T-helper 2 cell treated with Interferon-gamma antibody and Interleukin-4, amounts not matched to agents 5 μg/mL and 100 μg/mL, for 36 hours (primary cell): ENCODE measurements at places on chromosomes 5 and 9.

DNA sequence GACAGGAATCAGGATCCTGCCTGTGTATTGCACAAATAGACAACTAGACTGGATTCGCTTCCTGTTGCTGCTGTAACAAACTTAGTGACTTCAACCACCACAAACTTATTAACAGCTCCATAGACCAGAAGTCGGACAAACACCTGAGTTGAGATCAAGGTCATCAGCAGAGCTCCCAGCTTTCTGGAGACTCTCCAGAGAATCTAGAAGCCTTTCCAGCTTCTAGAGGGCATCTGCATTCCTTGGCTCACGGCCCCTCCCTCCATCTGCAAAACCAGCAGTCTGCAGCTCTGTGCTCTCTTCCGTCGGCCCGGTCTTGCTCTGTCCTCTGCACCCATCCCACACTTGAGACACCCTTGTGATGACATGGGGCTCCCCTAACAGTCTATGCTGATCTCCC is 99.1 kb downstream of the KCNT1 start:
- no peak for DNase-seq

GRCh38 chr9:137243626-137244485 is 2.8 kb downstream of the TUBB4B start:
- no peak for DNase-seq

GRCh38 chr5:111308951-111309350 is 84.8 kb downstream of the CAMK4 start:
- DNase-seq, result no peak

GRCh38 chr5:75044406-75044805 is 8.0 kb downstream of the GCNT4 start:
- DNase-seq, result no peak

GRCh38 chr9:9215050-9215449 is 1397.8 kb downstream of the PTPRD start:
- no peak for DNase-seq

DNA sequence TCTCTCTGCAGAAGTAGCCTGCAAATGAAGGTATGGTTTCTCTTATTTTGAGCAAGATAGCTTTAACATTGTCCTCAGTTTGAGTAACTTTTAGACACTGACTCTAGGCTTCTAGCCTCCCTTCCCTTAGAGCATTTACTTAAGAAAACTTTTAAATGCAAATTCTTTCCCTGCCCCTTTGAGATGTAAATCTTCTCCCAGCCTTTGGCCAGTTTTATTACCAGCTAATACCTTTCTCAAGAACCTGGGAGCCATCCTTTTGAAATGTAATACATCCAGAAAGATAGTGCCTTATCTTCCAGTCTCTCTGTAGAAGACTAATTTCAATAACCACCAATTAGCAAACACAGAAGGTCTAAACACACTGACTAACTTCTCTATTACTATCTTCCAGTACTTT is 688.9 kb upstream of the CDH9 start:
- DNase-seq, result no peak

DNA sequence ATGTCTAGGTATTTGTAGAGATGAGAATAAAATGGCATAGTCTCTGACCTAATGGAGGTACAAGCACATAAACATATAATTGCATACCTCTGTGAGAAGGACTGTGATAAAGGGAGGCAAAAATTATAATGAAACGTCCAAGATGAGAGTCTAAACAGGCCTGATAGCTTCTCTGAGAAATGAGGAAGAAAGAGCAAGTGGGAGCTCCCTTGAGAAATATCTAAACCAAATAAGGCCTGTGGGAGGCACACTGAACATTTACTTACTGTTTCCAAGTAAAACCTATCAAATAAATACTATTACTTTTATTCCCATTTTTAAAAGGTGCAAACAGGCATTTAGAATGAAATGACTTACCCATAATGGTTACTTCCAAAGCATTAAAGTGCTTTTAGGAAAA is 125.6 kb upstream of the PAPPA start:
- DNase-seq, result no peak

GRCh38 chr9:130779153-130779855 is 55.8 kb upstream of the ABL1 start:
- DNase-seq, result no peak

DNA sequence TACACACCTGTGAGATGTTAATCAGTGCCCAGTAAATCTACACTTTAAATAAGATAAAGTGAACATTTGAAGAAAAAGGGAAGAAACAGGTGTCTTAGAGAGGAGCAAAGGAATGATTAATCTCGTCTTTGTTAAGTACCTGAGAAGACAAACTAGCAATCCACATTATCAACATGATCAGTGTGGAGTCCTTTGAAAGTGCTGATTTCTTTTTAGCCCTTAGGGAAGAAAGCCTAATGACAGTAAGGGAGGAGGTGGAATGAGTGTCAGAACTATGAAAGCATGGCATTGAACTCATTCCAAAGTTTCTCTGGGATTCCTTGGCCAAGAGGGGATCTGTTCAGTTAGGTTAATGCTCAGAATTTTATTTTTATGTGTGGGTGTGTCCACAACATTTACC is 1109.0 kb upstream of the ACO1 start:
- DNase-seq, result no peak

DNA sequence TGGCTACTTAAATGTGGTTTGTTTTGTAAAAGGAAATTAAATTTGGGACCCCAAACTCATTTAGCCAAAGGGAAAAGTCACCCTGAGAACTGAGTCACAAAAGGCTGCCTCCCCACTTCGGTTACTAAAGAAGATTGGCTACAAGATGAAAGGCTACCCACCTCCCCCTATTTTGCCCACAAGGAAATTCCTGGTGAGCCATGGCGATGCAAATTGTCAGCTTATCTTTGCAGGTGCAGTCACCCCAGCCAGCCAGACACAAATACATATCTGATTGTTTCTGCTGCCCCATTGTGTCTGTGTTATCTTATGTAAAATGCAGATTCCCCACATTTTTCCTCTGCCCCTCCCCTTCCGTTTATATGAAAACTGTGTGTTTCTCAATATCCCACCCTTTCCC is 8.9 kb downstream of the PAEP start:
- DNase-seq, result no peak

DNA sequence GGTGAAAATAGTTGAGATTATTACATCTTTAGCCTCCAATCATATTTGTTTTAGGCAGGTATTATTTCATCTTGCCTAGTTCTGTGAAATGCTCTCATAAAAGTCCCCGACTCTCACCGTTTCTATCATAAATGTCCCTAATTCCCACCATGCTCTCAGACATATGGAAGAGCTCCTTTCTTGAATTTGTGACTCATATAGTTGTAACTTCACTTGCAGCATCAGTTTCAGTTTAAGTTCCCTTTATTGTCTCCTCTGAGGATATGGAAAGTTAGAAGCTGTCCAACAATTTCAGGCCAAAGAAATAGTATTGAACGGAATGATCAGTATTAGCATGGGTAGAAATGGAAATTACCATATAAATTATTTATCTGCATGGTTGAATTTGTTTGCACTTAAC is 187.5 kb upstream of the NR4A3 start:
- no peak for DNase-seq

DNA sequence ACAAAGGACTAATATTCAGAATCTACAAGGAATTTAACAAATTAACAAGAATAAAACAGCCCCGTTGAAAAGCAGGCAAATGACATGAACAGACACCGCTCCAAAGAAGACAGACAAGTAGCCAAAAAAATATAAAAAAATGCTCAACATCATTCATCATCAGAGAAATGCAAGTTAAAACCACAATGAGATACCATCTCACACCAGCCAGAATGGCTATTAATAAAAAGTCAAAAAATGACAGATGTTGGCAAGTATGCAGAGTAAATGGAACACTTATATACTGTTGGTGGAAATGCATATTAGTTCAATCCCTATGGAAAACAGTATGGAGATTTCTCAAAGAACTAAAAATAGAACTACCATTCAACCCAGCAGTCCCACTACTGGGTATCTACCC is 302.7 kb upstream of the RGMB start:
- no peak for DNase-seq

- no peak for DNase-seq
These were observed 1.4 kb downstream of the GPX3 start for GRCh38 chr5:151021746-151022145.

GRCh38 chr5:82150559-82150958 is 127.6 kb downstream of the RPS23 start:
- DNase-seq, result no peak

- no peak for DNase-seq
These were observed 349.2 kb upstream of the MEF2C start for GRCh38 chr5:89232139-89232603.

GRCh38 chr9:123960965-123961364 is 31.0 kb upstream of the DENND1A start:
- DNase-seq, result no peak

DNA sequence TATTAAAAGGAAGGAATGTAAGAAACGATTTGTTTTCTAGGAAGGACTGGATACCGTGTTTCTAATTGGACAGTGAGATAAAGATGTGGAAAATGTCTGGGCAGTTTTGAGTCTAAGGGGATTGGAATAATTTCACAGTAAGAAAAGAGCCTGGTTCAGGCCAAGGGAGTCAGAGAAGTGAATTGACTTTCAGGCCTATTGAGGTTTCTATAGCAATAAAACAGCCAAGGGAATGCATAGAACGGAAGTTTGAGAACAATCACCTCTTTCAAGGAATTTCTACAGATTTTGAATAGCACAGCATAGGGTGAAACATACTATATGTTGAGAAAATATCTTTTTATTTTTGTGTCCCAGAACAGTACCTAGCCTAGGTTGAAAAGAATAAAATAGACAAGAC is 271.6 kb upstream of the TRPM3 start:
- no peak for DNase-seq

GRCh38 chr5:85225388-85225787 is 840.7 kb upstream of the EDIL3 start:
- DNase-seq, result no peak

DNA sequence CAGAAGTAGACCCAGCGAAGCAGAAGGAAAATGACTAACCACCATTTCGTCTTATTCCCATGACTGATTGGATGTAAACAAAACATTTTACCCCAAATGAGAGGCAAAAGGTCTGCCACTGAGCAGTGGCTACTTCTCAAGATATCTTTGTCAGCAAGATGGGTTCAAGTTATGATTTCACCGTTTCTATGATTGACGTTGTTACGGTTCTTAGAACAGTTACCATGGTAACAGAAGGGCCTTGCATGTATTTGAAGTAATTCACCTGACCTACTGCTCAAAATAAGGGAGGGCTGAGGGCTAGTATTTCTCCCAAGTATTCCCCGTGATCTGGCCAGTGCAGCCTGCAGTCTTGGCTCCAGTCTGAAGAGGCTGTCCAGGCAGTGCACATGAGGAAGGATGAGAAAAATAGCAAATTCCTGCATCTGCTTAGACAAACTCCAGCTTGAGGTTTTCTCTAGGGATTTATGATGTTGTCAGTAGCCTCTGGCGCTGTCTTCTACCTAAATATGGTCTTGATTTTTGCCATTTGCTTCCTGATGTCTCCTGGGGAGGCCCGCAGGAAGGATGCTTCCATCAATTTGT is 372.7 kb downstream of the TMEM38B start:
- DNase-seq, result no peak

GRCh38 chr9:93309889-93310425 is 126.0 kb downstream of the WNK2 start:
- no peak for DNase-seq

GRCh38 chr5:68862560-68862959 is 231.3 kb upstream of the SLC30A5 start:
- no peak for DNase-seq

DNA sequence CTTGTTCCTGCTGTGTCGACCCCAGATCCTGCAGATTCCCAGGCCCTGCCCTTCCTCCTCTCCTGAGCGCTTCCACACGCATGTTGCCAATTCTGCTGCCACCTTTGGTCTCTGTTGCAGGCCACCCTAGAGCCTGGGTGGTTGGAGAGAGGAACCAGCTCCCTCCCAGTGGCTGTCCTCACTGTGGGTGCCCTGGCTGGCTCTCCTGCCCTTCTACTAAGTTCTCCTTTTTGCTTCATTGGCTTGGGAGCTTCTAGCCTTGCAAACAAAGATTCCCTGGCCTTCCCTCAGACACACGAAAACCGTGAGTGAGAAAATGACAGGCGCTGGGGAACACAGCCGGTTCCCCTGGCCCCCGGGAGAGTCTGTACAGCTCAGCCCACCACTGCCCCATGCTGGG is 14.2 kb upstream of the NCS1 start:
- no peak for DNase-seq

GRCh38 chr5:111933086-111933485 is 176.1 kb upstream of the NREP start:
- DNase-seq, result no peak

DNA sequence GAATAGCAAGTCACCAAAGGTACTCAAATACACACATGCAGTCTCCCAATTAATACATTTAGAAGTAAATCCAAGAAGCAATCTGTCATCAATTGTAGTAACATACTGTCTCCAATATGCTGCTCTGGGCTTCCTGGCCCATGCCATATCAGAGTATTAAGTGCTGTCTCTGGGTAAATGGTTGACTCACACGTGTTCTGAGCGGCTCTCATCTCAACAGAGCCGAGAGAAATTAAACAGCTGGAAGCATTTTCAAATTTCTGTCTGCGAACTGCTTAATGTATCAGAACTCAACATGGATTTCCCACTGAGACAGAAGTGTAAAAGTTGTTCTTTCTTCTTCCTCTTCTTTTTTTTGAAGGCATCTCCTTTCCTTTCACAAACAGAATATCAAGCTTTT is 247.3 kb upstream of the TAS2R1 start:
- DNase-seq, result no peak

- no peak for DNase-seq
These were observed 630.6 kb upstream of the SEMA6A start for GRCh38 chr5:117204926-117205869.

DNA sequence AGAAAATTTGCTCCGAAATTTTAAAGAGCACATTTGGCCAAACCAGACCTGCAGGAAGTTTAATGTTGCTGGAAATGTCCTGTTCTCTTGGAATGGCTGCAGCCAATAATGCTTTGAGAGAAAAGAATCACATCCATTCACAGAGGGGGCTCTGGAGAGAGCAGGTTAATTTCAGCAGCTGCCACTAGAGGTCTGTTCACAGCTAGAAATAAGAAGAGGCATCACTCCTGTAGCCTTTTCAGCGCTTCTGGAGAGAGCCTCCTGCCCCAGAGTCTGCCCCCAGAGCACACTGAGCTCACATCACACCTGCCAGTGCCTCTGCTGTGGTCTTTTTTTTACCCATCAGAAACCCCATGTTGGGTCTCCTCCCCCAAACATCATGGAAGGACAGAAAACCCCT is 124.8 kb upstream of the RAD23B start:
- DNase-seq, result no peak

GRCh38 chr5:58477760-58478376 is 13.4 kb upstream of the GAPT start:
- no peak for DNase-seq

GRCh38 chr9:16309469-16310271 is 560.8 kb downstream of the BNC2 start:
- no peak for DNase-seq

- no peak for DNase-seq
These were observed 891 bp downstream of the IRX4 start for GRCh38 chr5:1881731-1882336.

DNA sequence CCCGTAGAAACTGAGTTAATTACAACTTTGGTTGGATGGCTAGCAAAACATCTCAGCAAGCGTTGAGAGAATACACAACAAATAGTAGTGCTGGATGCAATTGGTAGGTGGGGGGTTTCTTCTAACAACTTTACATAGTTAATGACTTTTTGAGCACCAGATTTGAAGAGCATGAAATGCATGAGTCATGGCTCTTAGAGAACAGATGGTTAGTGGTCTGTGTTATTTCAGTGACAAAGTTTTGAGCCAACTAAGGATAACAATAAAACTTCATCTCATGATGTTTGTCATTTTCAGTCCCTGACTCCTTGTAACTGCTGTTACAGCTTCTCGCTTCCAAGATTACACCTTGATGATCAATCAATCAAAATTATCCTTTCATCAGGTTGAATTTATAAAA is 399.0 kb upstream of the BRINP1 start:
- no peak for DNase-seq
